ENCODE measurements at places on chromosomes 7 and 10.

- no peak for DNase-seq
Measured at GRCh38 chr10:78483641-78484040, 450.0 kb downstream of the RPS24 start.

DNA sequence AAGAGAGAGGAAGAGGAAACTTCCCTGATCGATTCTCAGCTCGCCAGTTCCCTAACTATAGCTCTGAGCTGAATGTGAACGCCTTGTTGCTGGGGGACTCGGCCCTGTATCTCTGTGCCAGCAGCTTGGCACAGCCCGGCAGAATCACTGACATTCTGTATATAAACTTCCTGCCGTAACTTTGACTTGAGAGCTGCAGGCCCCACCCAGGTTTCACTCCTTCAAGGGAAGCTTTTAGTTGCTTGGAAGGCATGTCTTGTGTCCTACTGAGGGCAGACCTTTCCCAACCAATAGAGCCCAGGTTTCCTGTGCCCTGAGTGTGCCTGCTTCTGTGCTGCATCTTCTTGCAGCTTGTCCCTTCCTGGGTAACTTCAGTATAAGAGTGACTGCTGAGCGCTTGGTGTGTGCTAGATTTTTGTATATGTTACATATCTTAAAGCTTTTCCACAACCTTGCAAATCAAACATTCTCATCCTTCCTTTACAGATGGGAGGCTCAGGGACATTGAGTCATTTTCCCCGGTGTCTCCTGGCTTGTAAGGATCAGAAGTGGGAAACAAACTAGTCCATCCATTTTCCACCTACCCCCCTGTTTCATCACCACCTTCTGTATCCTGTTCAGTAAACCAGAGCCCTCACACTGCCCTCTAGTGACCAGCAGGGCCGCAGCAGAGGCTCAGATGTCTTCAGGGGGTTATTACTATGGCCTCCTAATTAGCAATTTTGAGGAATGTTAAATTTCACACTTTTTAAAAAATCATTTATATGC, 225.2 kb upstream of the PRSS58 start:
- peak; percentile 61 for DNase-seq

GRCh38 chr10:43980313-43980712, 331.6 kb upstream of the ZNF32 start:
- DNase-seq: no peak

DNA sequence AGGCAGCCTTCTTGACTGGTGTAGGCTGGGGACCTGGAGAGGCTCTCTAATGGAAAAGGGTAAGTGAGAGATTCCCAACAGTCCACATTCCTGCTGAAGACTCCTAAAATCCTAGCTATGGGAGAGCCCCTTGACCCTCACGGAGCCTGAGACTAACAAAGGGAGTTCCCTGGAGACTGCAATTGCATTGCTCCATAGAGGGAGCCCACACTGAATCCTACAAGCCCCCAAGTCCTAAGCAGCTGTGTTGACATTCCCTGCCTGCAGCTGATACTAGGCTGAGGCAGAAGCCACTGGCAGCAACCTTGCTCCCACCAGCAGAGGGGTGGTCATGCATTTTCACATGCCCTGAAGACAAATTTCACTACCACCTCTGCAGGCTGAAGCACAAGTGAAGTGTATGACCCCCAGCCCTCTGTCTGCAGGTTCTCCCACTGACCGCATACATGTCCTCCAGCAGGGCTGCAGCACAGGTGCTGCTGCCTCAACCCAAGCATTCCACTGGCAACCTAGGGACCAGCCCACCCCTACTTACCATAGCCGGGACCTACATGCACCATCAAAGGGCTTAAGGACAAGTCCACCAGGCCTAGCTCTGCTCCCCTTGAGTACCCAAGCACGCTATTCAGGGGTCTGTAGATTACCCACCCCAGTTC, 130.3 kb upstream of the SLC13A1 start:
- DNase-seq: no peak

DNA sequence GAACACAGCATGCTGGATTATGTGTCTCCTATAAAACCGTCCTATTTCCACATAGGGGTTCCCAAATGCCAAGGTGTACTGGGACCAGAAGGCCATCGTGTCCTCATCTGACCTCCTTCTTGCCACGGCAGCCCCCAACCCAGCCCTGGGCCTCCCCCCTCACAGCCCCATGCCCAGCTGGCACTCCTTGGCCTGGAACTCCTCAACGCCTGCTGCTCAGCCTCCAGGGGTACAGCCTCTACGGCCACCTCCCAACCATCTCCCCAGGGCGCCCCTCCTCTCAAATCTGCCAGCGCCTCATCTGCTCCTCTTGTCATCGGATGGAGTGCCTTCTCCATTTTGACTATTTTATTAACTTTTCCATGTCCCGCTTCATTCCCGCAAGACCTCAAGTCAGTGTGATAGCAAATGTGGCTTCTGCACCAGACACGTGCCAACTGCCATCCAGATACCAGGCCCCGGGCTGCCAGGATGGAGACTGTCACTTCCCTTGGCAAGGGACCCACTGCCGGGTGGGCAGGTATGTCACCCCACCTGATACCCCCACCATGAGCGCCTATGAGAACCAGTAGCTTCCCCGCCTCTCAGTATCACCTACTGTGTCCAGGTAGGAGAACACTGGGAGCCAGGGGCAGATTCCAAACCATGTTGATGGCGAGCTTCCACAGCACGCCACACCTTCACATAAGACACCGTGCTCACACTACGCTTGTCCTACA, 106.7 kb downstream of the EBF3 start:
- DNase-seq: no peak

- no peak for DNase-seq
Measured at GRCh38 chr7:55774327-55775050, 88.1 kb downstream of the SEPTIN14 start.

GRCh38 chr7:127791446-127792189, 139.6 kb downstream of the SND1 start:
- DNase-seq: no peak

DNA sequence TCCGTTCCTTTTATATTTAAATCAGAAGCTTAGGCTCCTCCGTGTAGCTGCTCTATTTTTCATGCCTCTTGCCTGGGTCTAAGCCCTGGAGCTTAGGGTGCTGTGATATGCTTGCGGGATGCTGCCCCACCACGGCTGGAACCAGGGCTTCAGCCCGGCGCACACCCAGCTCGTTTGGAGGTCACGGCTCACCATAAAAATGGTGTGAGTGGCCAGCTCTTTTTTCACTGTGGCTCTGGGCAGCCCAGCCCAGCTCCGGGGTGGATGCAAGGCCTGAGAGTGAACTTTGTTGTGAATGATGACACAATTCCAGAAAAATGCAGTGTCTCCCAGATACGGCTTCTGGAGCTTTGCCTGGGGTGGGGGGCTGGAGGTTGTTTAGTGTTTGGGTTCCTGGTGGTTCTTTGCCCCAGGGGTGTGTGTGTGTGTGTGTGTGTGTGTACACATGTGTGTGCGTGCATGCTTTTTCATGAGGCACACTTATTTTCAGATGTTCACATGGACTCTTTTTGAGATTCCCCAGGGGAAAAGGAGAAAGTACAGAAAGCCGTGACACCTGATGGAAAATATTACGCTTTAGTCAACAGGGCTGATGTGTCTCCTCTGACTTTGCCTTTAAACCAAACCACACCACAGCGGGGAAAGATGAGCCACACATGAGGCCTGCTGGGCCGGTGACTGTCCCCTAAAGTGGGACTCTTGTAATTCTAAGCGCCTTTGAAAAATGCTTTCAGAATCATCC, 46.2 kb downstream of the GRK5 start:
- DNase-seq: no peak

DNA sequence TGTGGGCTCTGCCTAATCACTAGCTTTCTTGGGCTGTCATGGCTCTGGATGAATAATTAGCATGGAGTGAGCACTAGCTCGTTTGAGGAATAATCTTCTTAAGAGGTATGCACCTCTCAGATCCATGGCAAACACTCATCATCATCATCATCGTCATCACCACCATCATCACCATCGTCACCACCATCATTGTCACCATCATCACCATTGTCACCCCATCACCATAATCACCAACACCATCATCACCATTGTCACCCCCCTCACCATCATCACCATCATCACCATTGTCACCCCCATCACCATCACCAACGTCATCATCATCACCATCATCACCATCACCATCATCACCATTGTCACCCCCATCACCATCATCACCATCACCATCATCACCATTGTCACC, 60.8 kb upstream of the NMT2 start:
- no peak for DNase-seq

DNA sequence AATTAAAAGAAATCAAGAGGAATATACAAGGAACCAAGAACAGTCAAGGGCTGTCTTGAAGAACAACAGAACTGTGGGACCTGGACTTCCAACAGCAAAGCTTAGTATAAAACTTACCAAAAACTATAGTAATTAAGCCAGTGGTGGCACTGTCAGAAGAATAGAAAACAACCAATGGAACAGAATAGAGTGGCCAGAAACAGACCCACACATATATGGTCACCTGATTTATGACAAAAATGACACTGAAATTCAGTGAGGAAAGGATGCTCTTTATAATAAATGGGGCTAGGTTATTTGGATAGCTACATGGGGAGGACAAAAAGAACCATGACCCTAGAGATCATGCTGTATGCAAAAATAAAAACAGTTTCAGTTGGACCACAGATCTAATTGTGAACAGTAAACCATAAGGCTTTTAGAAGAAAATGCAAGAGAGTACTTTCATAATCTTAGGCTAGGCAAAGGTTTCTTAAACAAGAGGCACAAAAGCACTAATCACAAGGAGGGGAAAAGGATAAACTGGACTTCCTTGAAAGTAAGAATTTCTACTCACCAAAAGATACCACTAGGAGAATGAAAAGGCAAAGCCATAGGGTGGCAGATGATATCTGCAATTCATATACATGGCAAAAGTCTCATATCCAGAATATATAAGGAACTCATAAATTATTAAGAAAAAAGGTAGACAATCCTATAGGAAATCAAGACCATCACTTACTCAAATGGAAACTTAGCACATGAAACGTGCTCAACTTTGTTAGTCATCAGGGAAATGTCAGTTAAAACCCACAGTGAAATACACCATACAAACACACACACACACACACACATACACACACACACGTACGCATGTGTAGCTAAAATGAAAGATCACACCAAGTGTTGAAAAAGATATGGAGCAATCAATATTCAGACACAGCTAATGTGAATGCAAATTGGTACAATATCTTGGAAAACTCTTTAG, 20.8 kb downstream of the HYCC1 start:
- DNase-seq: no peak

- no peak for DNase-seq
Measured at GRCh38 chr10:120541984-120542383, 85.0 kb downstream of the PLPP4 start.

GRCh38 chr10:94069884-94070283, 76.2 kb downstream of the PLCE1 start:
- no peak for DNase-seq

- DNase-seq: no peak
Measured at GRCh38 chr10:91242940-91243339, 22.5 kb downstream of the PCGF5 start.

DNA sequence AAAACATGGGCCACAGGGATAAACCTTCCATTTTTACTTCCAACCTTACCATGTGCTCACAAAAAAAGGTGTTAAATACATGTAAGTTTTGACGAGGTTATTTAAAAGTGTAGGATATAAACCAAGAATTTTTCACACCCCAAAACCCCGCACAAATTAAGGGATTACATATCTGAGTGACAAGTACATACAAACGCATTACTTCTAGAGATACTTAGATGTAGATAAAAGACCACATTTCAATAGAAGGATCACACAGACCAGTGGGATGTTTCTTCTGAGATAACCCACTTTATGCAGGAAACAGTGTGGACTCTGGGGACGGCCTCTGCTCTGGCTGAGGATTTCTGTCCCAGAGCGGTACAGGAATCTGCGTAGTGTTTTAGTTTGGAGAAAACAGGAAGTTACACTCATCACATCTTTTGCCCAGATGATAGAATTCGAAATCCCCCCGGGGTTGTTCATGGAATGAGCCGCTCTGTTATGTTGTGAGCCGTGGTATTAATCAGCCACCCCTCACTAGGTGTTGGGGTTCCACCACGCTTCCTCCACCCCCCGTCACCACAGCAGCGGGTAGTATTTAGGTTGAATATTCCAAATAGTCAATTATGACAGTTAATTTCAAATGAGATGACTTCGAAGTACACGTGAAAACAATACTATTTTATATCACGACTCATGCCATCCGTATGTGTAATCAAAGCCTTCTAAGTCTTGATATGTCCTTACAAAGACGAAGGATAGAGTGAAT, 1.3 kb upstream of the CUL1 start:
- peak; percentile 52 for DNase-seq

DNA sequence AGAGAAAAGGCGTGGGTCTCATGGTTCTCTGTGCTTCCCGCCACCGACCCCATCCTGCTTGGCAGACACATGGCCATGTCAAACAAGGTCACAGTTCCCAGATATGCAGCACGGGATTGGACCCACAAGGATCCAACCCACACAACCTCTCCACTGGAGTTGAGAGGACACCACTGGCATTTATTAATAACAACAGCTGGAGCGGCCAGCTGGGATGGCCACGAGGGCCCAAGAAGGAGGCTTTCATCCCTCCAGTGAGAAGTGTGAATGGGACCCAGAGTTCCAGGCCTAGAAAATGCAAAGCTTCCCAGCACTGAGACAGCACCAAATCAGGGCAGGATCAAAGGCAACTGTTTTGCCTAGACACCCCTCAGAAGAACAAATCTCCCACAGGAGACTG, 31.5 kb downstream of the FGFR2 start:
- no peak for DNase-seq

- no peak for DNase-seq
Measured at GRCh38 chr7:18655506-18655905, 160.0 kb downstream of the HDAC9 start.

- no peak for DNase-seq
Measured at GRCh38 chr7:81604075-81604807, 165.6 kb downstream of the HGF start.

DNA sequence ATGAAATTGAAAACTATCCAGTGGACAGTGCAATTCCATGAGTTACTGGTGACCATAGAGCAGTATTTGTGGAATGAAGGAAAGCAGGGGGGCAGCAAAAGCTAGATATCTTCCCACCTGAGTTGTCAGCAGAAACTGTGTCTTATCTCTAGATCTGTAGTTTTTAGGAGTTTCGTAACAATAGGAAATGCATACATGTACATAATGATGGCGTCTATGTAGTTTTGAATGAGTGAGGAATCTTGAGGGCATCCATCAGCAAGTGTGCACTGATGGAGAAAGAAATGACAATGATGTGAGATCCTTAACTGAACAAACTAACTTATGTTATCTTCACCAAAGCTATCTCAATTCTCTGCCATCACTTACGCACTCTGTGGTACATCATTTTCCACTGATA, 114.5 kb downstream of the LRRC4 start:
- DNase-seq: no peak
